Esophagus squamous epithelium (tissue), 5 donors: ENCODE measurements at places on chromosomes 4 and X. TPM values are rescaled to one million over a fixed set of nuclear protein-coding genes. Genes with fewer than 3 reads are reported as not detected.

MAGEA4 gene
- not detected for total RNA-seq

DNA sequence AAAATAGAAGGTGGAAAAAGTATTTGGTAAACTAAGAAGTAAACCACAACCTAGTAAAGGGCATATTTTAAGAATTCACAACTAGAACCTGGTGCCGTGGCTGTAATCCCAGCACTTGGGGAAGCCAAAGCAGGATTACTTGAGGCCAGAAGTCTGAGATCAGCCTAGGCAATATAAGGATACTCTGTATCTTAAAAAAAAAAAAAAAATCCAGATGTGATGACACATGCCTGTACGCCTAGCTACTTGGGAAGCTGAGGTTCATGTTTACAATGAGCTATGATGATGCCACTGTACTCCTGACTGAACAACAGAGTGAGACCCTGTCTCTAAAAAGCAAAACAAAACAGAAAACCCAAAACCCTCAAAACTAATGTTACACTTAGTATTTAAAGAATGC lies 294.9 kb upstream of the ZCCHC13 start:
- DNase-seq: no peak

- DNase-seq: no peak
These were observed 5.5 kb downstream of the ELMOD2 start for GRCh38 chr4:140529434-140529833.

- DNase-seq: no peak
These were observed 277.6 kb upstream of the DIAPH2 start for GRCh38 chrX:96407072-96407471.

GRCh38 chr4:140679576-140679975 lies 76.6 kb downstream of the TBC1D9 start:
- no peak for DNase-seq

DNA sequence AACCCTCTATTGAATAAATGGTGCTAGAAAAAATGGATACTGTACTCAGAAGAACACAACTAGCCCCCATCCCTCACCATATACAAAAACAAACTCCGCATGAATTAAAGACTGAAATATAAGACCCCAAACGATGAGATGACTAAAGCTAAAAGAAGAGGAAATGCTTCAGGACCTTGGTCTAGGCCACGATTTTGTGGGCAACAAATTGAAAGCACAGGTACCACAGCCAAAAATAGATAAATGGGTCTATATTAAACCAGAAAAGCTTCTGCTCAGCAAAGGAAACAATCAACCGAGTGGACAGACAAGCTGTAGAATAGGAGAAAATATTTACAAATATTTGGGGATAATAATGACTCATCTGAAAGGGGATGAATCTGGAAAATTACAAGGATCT lies 86.4 kb upstream of the DHRSX start:
- no peak for DNase-seq
